ENCODE measurements at places on chromosomes 12 and 14.

GRCh38 chr12:121299662-121300061, 3.2 kb upstream of the CAMKK2 start:
- no peak for DNase-seq

GRCh38 chr14:67517083-67517482, 16.0 kb upstream of the PLEKHH1 start:
- no peak for DNase-seq

DNA sequence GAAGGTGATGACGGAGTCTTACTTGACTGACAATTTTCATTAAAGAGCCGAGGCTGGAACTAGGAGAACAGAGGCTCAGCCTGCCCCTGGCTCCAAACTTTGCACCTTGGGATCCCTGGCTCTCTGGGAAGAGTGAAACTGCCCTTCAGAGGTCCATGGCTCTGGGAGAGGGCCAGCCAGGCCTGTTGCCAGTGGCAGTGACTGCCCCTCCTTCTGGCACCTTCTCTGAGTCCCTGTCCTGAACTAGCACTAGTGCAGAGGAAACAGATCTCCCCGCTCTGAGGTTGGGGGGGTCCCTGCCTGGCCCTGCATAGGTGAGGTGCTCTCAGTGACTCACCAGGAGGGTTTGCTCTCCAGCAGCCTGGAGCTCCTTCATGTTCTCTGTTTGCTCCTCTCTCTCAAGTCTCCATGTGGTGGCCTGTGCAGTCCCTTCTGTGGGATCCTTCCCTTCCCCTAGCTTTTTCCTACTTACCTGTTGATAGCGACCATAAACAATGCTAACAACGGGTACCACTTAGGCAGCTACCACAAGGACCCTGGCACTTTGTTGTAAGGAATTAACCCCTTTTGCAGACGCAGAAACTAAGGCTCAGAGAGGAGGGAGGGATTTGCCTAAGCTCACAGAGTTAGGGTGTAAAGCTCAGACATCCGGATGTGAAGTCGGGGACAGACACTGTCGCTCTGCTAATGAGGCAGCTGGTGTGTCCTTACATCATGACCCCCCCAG, 22.4 kb downstream of the FAM222A start:
- DNase-seq, result no peak

GRCh38 chr12:94736004-94736403, 85.6 kb upstream of the TMCC3 start:
- no peak for DNase-seq

GRCh38 chr12:63997198-63997597, 152.7 kb downstream of the SRGAP1 start:
- peak; percentile 7 for DNase-seq

DNA sequence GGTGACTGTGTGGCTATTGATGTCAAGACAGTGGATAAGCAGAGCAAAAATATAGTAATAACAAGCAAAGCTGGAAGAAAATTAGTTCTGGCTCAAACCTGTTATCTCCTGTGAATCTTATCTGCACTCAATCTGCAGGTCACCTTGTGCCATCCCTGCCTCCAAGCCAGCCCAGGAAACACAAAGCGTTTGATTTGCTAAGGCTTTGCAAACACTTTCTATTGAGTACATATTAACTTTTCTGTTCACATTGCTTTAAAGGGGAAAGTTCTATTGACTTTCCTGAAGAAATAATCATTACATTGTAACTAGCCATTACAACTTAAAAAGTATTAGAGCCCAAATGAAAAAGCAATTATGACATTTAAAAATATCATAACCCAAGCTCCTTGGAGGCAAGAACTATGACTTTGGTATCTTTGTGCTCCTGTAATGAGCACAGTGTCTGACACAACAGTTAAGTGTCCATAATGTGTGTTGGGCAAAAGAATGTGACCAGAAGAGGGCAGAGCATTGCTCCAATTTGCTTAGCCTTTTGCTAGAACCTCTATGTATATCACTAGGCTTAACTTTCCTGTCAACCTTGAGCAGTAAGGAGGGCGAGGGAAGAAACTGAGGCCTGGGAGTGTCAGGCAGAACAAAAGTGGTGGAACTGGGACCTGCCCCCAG, 24.7 kb downstream of the SERPINA3 start:
- no peak for DNase-seq

GRCh38 chr12:94074216-94074979, 74.0 kb upstream of the PLXNC1 start:
- DNase-seq, result no peak

DNA sequence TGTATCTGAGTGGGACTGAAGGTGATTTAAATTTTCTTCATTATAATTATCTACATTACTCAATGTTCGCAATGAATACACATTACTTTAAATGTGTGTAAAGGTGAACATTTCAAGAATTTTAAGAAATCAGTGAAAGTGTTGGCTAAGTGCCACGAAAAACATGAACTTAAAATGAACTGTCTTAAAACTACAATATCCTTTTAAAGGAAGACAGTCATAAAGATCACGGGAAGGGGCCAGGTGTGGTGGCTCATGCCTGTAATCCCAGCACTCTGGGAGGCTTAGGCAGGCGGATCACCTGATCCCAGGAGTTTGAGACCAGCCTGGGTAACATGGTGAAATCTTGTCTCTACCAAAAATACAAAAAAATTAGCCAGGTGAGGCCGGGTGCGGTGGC, 11.2 kb downstream of the MOK start:
- DNase-seq, result no peak

DNA sequence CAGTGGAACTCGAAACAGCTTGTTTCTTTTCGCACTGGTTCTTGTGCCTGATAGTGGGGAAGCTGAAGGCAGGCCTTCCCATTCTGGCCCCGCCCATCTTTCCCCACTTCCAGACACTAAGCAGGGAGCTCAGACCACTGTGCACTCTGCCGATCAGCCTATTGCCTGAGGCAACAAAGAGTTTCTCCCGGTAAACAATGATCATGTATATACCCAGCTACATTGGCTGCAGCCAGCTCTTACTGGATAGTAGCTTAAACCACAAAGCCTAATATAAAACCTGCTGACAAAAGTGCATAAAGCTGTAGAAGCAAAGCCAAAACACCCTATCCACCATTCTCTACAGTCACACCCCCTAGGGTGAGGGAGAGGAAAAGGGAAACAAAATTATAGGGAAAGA, 24.7 kb upstream of the GLIPR1 start:
- no peak for DNase-seq

- DNase-seq, result no peak
Observed at GRCh38 chr12:124002021-124002644, 29.1 kb downstream of the ZNF664 start.

GRCh38 chr12:49201595-49202295, 12.9 kb upstream of the TUBA1A start:
- DNase-seq, result peak; percentile 77

DNA sequence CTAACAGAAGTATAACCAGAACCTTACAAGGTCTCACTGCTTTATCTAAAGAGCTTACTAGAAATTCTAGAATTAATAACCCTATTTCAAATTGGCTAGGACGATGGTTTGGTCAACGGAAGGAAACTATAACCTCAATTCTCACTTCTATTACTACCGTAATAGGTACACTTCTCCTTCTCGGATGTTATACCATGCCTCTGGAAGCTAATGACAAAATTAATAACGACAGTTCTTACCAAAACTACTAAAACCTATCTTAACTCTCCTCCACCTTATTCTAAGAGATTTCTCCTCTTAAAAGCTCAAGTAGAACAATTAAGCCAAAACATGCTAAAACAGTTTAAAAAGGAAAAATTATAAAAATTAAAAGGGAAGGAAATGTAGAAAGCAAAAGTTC, 23.7 kb upstream of the UBC start:
- DNase-seq, result no peak

- DNase-seq, result no peak
Observed at GRCh38 chr12:31205054-31205453, 120.9 kb downstream of the SINHCAF start.

DNA sequence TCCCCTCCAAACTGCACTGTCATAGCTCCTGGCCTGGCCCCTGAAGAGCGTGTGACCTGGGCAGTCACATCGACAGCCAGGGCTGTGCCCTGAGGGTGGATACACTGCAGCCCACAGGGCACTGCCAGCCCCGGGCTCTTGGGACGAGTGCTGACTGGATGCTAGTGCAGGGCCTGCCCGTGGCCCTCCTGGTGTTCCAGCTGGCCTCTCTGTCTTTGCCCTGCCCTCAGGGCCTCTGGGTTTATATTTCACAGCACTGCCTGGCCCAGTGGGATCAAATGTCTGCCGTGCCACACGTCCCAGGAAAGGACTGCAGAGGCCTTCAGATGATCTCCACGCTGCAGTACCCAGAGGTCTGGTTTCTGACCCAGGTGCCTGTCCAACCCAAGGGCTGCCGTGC, 10.1 kb upstream of the CCDC197 start:
- DNase-seq, result peak; percentile 32

DNA sequence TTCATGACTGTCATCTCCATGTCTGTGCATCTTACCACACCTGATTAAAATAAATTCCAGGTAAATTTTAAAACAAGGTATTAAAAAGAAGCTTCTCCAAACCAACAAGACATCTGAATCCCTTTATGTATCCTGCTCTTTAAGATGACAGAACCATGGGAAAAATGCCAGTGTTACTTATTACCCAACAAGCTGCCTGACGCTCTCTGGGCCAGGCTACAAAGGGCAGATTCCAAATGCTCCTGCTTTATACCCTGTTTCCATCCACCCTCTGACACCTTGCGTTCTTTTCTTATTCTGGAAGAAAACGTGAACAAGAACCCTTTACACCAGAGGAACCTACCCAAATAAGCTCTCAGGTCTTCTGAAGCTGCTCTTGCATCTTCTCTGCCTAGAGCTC, 70.7 kb downstream of the SLC8A3 start:
- no peak for DNase-seq

GRCh38 chr14:64541261-64541971, 875 bp downstream of the HSPA2 start:
- no peak for DNase-seq

GRCh38 chr12:10084733-10085132, 14.1 kb downstream of the CLEC1A start:
- no peak for DNase-seq

GRCh38 chr12:79901506-79901905, 33.4 kb downstream of the PPP1R12A start:
- DNase-seq, result no peak

DNA sequence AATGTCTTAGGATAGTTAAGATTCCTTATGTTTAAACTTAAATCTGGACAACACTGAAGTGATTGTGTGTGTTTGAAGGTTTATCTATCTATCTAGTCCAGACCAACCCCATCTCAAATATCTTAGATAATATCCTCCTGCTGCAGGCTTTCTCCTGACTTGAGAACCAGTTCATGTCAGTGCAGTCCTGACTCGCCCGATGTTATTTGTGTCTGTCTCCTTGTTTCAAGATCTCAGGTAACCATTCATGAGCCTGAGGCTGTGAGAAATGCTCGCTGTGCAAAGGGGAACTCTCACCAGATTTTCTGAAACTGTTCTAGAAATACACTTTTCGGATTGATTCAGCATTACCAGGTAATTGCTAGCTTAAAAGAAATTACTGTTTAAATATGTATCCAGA, 356.2 kb downstream of the SNAPC1 start:
- DNase-seq, result peak; percentile 30

DNA sequence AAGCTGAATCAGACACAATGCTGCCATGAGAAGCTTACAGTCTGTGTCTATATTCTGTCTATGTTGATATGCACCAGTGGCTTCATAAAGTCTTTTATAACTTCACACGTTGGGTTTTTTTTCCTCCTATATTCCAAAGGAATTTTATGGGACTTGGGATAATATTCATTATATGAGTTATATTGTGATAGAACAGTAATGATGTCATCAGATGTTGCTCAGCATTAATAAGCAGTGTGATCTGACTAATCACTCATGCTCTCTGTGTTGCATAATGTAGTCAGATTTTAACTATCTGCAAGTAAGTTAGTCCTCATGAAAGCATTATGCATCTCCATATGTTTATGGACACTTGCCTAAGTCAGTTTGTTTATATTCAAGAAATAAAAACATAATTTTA, 159.6 kb downstream of the PLCZ1 start:
- DNase-seq, result no peak

GRCh38 chr14:33592297-33592696, 358.6 kb downstream of the EGLN3 start:
- DNase-seq, result no peak

DNA sequence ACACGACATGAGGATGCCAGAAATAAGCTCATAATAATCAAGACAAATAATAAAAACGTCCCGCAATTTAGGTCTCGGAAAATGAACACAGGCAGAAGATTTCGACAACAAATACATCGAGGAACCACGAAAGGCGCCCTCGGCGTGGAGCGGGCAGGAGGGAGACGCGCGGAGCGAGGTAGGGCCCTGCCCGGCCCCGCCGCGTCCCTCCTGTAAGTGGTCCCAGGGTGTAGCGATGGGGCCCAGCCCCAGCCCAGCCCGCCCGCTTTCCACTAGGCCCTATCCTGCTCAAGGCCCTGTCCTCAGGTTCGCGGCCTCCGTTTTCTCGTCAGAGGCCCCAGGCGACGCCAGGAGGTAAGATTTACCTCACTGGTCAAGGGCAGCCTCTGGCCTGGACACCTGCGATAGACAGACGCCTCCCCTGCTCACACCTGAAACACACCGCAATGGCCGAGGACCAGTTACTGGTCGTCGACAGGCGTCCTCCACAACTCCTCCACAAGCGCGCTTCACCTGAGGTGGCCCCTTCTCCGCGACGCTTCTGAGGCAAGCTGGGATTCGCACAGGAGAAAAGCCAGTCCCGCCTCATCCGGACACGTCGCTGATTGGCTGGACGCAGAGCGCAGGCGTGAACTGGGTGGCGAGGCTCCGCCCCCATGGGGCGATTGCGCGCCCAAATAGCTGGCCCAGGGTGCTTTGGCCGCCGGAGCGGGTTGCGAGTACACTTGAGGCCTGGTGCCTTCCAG, at the start of gene SYCP3:
SYCP3 (minus strand) TSS at position 543 of the 746 bp plus-strand sequence. CDS start 1,527 bp downstream, outside the sequence.
- no peak for DNase-seq

GRCh38 chr12:38328306-38328895, 11.8 kb downstream of the ALG10B start:
- DNase-seq, result peak; percentile 35

GRCh38 chr12:87406926-87407325, 622.3 kb downstream of the C12orf50 start:
- no peak for DNase-seq

DNA sequence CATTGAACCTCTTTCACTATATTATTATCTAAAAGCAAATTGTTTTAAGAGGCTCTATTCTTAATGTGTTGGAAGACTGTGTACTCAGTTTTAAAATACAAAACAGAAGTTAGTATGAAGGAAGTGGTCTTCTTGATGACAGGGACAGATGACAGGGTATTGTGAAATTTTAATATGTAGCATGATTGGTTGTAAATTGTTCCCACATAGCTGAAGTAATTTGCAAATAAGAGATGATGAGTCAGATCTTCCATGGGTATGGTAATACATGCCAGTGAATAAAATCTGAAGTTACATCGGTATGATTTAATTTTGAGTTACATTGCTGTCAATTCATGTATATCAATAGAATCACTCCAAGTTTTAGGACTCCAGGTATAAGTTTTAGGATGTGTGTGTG, 454.8 kb downstream of the AEBP2 start:
- no peak for DNase-seq

GRCh38 chr12:15199930-15200329, 21.3 kb downstream of the RERG start:
- DNase-seq, result no peak

DNA sequence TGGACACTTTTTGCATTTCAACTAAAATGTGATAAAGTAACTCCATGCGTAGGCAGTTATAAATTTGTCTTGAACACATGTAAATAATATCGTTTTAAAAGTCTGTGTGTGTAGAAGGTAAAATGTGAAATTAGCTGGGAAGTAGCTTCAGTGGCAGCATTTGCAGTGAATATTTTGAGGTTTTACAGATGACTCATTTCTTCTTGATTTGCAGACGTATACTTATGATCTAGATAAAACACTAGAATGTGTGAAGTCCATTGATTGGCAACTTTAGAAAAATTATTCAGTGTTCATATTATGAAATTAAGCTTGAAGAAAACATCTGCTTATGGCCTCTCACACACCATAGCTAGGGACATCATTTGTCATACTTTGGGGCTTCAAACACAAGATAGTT, 788.6 kb upstream of the NOVA1 start:
- no peak for DNase-seq

Measured in NCI-H2171 treated with DMSO at 0.1 percent for 48 hours (cell line).